Omental fat pad (tissue), 4 donors: ENCODE measurements at places on chromosomes 7 and 10. TPM values are rescaled to one million over a fixed set of nuclear protein-coding genes. Genes with fewer than 3 reads are reported as not detected.

DNA sequence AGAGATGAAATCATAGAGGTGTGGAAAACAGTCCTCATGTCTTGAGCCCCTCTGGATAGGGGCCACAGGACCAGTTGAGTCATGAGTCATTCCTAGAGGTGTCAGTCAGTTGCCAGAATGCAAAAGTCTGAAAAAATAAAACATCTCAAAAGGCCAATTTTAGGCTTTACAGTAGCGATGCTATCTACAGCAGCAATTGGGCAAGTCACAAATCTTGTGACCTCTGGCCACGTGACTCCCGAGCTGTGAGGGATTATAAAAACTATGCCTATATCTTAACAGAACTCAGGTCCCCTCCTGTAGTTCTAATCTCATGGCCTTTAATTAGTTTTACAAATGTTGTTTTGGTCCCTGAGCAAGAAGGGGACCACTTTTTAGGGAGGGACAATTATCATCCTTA lies 15.6 kb upstream of the TAS2R41 start:
- no peak for DNase-seq

DNA sequence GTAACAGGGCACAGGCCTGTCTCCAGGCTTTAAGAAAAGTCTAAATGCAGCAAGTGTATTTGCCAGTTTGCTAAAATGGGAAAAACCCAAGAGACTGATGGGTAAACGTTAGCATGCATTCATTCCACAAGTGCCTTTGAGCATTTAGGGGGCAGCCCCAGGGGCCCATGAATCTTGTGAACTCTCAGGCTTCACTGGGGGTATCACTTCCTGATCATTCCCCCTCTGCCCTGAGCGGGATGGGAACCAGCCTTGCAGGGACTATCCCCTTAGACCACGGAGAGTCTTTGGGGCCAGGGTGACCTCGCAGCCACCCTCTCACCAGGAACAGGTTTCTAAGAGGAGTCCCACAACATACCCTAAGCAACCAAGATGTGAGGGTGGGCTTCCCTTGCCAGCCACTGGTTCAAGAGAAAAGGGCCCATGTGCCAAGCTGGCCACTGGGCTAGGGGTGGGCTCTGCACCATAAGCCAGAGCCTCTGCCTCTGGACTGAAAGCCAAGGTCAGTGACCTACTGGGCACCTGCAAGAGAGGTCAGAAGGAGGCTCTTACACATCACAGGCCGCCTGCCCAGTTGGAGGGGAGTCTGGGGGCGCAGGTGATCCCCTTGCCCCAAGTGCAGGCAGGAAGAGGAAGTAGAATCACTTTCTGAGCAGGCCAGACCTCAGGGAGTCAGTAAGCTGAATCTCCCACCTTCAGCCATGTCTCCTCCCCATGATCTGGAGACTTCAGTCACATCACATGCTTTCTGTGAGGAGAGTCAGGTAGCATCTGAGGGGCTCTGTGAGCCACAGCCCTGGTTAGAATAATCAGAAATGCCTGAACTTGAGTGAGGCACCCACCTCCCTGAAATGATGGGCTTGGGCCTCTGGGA lies 75.0 kb downstream of the C10orf105 start:
- DNase-seq: no peak

- no peak for DNase-seq
Measured at GRCh38 chr7:67866812-67867211, 870.2 kb downstream of the TYW1 start.

DNA sequence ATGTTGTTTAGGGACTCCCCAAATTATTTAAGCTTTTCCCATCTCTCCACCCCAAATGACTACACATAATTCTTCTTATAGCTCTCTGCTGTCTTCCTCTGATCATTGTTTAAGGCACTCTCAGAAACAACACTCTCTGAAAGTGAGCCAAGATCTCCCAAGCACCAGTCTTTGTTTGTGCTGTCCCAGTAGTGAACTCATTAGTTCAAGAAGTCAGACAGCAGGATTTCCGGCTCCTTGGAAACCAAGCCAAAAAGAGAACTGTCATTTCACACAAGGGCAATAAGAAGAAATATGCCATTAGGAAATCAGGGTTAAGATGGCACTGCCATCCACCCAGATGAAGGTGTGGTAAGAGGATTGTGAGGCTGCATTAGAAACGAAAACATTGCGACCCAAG lies 83.1 kb downstream of the FZD1 start:
- DNase-seq: no peak

DNA sequence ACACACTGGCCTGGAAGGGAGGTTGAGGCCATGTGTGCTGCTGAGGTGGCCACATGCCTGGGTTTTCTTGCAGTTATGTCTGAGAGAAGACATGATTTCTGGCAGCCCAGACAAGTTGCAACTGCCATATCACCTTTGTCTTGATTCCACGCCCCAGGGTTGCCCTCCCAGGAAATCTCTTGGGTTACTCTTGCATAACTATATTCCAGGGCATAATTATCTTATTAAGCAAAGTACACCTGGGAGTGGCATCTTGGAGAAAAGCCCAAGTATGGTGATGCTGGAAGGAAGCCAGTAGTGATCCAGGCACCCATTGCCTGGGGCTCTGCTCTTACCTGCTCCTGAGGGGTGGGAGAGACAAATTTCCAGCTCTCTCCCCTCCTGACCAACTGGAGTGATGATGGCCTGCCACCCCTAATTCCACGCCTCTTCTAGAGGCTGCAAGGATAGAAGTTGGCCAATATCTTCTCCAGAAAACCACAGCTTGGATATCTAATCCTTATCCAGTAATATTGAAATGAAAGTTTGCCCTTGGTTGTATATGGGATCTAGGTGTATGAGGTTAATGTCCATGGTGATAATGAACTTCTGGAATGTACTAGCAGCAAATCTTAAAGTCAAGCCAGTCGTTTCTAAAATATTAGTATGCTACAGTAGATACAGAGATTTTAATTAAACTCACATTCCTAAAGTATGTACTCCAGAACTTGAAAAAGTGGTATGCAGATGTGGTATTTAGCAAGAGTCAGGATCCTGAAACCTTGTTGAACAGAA lies 5.0 kb downstream of the AKR1B10 start:
- DNase-seq: no peak

GRCh38 chr10:113187063-113187777 lies 237.2 kb downstream of the TCF7L2 start:
- DNase-seq: no peak

GRCh38 chr10:14349081-14349480 lies 18.4 kb upstream of the FRMD4A start:
- DNase-seq: no peak

DNA sequence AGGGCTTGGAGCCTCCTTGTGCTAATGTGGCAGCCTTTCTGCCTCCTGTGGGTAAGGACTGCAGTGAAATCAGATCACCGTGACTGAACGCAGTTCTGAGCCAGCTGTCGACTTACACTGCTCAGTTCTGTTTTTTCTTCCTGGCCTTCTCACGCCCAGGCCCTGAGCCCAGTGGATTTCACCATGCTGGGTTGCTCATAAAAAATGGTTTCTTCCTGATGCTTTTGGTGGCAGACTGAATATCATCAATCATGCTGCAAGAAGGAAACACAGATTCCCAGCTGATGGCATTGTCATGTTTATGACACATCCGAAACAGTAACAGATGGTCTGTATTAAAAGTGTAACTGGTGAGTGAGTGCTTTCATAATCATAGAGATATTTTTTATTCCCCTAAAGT lies 389.6 kb downstream of the GALNT17 start:
- no peak for DNase-seq

DNA sequence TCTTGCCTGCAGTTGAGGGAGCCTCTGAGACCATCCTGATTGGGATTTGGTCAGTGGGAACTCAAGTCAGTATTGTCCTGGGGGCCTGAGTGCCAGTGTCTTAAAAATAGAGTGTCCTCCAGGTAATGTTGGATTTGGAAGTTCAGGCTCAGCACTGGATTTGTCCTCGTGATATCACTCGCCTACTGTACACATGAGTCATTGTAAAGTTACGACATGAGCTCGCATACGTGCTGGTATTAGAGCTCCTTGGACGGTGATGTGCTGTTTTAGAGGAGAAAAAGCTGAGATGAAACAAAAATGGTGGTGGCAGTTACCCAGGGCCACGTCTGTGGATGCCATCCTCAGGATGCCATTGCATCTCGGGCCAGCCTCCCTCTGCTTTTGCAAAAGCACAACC lies 78.2 kb downstream of the MGMT start:
- no peak for DNase-seq

The COBL gene
- total RNA-seq: 27.7 TPM

The NRAP gene
- not detected for total RNA-seq

The UTF1 gene
- not detected for total RNA-seq

The FAM180A gene
- total RNA-seq: 3.6 TPM

The SLC26A4 gene
- total RNA-seq: 0.88 TPM

The CHST15 gene
- 35.7 TPM for total RNA-seq

The GNGT1 gene
- total RNA-seq: not detected
